ENCODE measurements at places on chromosomes 2 and 18. TPM values are rescaled to one million over a fixed set of nuclear protein-coding genes. Genes with fewer than 3 reads are reported as not detected.
A peak's percentile ranks its signal among the peaks of the same experiment; 100 is the strongest.

DNA sequence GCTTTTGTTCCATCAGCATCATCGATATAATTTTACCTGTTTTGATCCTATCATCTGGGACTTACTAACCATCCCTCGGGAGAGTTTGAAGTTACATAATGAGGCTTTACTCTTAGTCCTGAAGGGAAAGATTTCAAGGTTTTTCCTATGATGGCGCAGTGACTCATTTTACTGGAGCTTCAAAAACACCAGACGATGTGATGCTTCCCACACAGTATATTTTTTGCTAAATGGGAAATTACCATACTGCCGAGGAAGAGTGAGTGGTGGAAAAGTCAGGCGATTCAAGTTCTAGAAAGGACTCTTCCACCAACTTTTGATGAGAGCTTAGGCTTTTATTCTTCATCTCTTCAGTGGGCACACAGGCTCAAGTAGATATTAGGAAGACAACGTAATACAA is 44.6 kb upstream of the GCG start:
- H3K27me3 ChIP-seq: peaks cover 51% of the 10 kb centered on the region
- H3K4me3 ChIP-seq: no peak overlapping the region
- no peak overlapping the region for H3K27ac ChIP-seq
- no peaks in the 10 kb centered on the region for H3K4me1 ChIP-seq

GRCh38 chr2:123116595-123116994 is 908.5 kb upstream of the CNTNAP5 start:
- H3K27me3 ChIP-seq: no peaks in the 10 kb centered on the region
- no peak for DNase-seq
- H3K36me3 ChIP-seq: no peaks in the 10 kb centered on the region
- no peaks in the 10 kb centered on the region for H3K4me1 ChIP-seq

- H3K36me3 ChIP-seq: no peaks in the 10 kb centered on the region
- no peak overlapping the region for H3K27ac ChIP-seq
- H3K27me3 ChIP-seq: no peaks in the 10 kb centered on the region
- DNase-seq: no peak
- no peak overlapping the region for H3K4me3 ChIP-seq
- no peaks in the 10 kb centered on the region for H3K4me1 ChIP-seq
These were observed 162.2 kb downstream of the PRPF40A start for GRCh38 chr2:152555048-152555447.

- H3K27me3 ChIP-seq: no peaks in the 10 kb centered on the region
- no peak overlapping the region for H3K4me3 ChIP-seq
- H3K27ac ChIP-seq: no peak overlapping the region
- no peak for DNase-seq
- H3K4me1 ChIP-seq: no peaks in the 10 kb centered on the region
These were observed 200.6 kb downstream of the WDR7 start for GRCh38 chr18:56851774-56852173.

GRCh38 chr2:187900021-187900420 is 345.8 kb upstream of the TFPI start:
- H3K4me3 ChIP-seq: no peak overlapping the region
- no peaks in the 10 kb centered on the region for H3K27me3 ChIP-seq
- DNase-seq: no peak
- H3K4me1 ChIP-seq: no peaks in the 10 kb centered on the region
- no peak overlapping the region for H3K27ac ChIP-seq
- H3K36me3 ChIP-seq: no peaks in the 10 kb centered on the region

- H3K27me3 ChIP-seq: no peaks in the 10 kb centered on the region
- peak overlapping the region; percentile 31 for H3K27ac ChIP-seq
These were observed 46.6 kb upstream of the SERTAD2 start for GRCh38 chr2:64700133-64700809.

The UGT1A4 gene
- not detected for total RNA-seq

DNA sequence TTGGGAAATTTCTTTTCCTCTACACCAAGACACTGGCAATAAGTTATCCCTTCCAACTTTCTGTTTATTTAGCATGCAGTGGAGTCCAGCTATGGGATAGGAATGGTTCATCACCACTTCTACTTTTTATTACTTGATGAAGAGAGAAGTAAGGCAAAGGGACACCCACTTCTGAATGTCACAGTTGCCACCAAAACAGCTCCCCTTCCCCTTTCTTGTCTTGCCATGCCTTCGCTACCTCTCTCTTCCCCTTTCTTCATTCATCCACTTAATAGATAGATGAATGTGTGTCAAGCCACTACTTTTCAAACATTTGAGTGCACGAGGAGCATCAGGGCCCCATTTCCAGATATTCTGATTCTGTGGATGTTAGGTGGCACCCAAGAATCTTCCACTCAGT is 59.6 kb downstream of the KCTD18 start:
- no peaks in the 10 kb centered on the region for H3K27me3 ChIP-seq
- no peak overlapping the region for H3K27ac ChIP-seq
- peaks cover 23% of the 10 kb centered on the region for H3K4me1 ChIP-seq

DNA sequence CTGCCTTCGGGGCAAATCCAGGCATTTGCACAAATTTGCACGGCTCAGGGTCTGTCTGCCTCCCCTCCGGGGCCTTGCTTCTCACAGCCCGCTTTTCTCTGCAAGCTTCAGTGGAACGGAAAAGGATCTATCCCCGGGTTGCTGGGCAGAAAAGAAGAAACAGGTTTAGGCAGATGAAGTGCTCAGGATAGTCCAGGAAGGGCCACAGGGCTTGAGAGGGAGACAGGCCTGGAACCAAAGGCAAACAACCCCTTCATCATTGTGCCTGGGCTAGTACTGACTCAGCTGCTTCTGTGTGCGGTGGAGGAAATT is 347.8 kb upstream of the TNP1 start:
- H3K36me3 ChIP-seq: no peaks in the 10 kb centered on the region
- H3K27me3 ChIP-seq: peaks cover 12% of the 10 kb centered on the region
- H3K4me3 ChIP-seq: no peak overlapping the region
- no peak overlapping the region for H3K27ac ChIP-seq

DNA sequence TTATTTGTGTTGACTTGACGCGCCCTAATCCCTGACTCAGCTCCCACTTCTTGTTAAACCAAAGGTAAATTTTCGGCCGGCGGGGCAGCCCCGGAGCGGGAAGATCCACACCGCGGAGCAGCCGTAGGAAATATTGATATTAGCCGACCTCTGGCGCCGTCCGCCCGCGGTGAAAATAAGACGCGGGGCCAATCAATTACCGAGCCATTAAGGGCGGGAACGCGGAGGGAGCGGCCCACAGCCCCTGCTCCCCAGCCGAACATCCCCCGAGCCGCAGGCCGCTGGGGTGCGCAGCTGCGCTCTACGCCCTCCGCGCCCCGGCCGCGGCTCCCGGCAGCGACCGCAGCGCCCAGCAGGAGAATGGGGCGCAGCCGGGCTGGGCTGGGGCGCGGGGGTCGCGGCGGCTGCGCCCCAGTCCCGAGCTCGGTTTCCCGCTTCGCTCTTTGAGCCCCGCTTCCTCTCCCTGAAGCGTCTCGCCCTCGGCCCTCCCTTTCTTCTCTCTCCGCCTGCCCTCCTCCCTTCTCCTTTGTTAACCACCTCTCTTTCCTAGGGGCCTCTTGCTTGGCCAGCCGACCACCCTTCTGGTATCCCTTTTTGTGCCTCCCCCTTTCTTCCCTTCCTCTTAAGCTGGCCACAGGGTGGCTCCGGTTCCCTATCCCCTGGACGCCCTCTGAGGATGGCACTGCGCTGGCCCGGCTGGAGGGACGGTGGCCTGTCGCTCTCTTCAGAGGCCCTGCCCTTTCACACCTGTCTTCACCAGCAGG is 40.9 kb downstream of the CELF4 start:
- H3K27me3 ChIP-seq: peaks cover 30% of the 10 kb centered on the region
- H3K4me3 ChIP-seq: no peak overlapping the region
- no peak for DNase-seq

DNA sequence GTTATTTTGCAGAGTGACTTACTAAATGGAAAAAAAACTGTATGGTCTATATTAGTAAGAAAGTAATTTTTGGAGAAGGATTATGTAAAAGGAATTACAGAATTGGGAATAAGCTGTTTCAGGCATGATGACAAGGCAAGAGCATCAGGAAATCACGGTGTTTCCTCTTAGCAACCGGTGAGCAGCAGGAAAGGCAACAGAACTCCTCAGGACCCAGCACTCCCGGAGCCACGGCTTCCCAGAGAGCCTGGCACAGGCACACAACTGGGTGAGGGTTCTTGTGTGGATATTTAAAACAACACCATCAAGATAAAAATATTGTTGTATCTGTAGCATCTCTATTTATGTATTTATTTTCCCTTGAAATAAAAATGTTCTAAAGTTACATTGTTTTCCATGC is 34.4 kb downstream of the CYP27C1 start:
- no peak overlapping the region for H3K27ac ChIP-seq
- no peak for DNase-seq
- peaks cover 24% of the 10 kb centered on the region for H3K27me3 ChIP-seq
- H3K36me3 ChIP-seq: no peaks in the 10 kb centered on the region

The MAPK4 gene
- not detected for total RNA-seq

The GREB1L gene
- total RNA-seq: not detected

GRCh38 chr18:21894619-21895367 is 154.2 kb downstream of the MIB1 start:
- no peaks in the 10 kb centered on the region for H3K36me3 ChIP-seq
- peaks cover 5% of the 10 kb centered on the region for H3K27me3 ChIP-seq
- no peak overlapping the region for H3K27ac ChIP-seq

- no peak overlapping the region for H3K4me3 ChIP-seq
- H3K27me3 ChIP-seq: peaks cover 4% of the 10 kb centered on the region
- DNase-seq: no peak
- no peak overlapping the region for H3K27ac ChIP-seq
- H3K4me1 ChIP-seq: peaks cover 9% of the 10 kb centered on the region
- H3K36me3 ChIP-seq: no peaks in the 10 kb centered on the region
These were observed 453.9 kb upstream of the TRIB2 start for GRCh38 chr2:12262681-12263436.

- no peak overlapping the region for H3K4me3 ChIP-seq
- H3K36me3 ChIP-seq: no peaks in the 10 kb centered on the region
- no peak for DNase-seq
- no peaks in the 10 kb centered on the region for H3K4me1 ChIP-seq
These were observed 5.7 kb upstream of the DSC3 start for GRCh38 chr18:31048216-31048615.

The PARD6G gene
- total RNA-seq: 0.15 TPM

GRCh38 chr2:197092431-197092830 is 165.9 kb upstream of the PGAP1 start:
- H3K27ac ChIP-seq: no peak overlapping the region
- H3K27me3 ChIP-seq: no peaks in the 10 kb centered on the region
- no peak for DNase-seq

GRCh38 chr18:10850840-10851239 is 298.5 kb downstream of the PIEZO2 start:
- no peaks in the 10 kb centered on the region for H3K4me1 ChIP-seq
- no peak overlapping the region for H3K27ac ChIP-seq
- no peaks in the 10 kb centered on the region for H3K36me3 ChIP-seq
- H3K4me3 ChIP-seq: no peak overlapping the region
- H3K27me3 ChIP-seq: peaks cover 10% of the 10 kb centered on the region
- no peak for DNase-seq

The CFC1 gene
- not detected for total RNA-seq

DNA sequence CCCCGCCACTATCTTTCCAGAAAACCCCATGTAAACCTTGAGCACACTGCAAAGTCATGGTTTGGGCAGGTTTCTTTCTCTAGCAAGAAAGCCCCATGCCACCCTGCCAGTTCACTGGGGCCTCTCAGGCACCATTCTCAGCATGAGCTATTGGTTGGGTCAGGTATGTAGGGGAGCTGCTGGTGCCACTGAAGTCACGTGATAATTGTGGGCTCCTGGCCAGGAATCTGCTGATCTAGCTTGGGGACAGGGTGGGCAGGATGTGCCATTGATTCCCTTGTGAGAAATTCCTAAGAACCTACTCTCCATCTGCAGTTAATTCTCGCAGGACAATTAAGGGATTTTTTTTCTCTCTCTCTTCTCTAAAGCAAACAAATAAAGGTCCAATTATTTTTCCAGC is 26.5 kb upstream of the HNMT start:
- DNase-seq: no peak
- no peak overlapping the region for H3K27ac ChIP-seq
- H3K27me3 ChIP-seq: no peaks in the 10 kb centered on the region
- no peak overlapping the region for H3K4me3 ChIP-seq
- H3K4me1 ChIP-seq: no peaks in the 10 kb centered on the region

- H3K4me3 ChIP-seq: no peak overlapping the region
- H3K4me1 ChIP-seq: no peaks in the 10 kb centered on the region
- no peaks in the 10 kb centered on the region for H3K27me3 ChIP-seq
- no peak for DNase-seq
- no peak overlapping the region for H3K27ac ChIP-seq
These were observed 67.6 kb downstream of the OLA1 start for GRCh38 chr2:174180726-174181236.

DNA sequence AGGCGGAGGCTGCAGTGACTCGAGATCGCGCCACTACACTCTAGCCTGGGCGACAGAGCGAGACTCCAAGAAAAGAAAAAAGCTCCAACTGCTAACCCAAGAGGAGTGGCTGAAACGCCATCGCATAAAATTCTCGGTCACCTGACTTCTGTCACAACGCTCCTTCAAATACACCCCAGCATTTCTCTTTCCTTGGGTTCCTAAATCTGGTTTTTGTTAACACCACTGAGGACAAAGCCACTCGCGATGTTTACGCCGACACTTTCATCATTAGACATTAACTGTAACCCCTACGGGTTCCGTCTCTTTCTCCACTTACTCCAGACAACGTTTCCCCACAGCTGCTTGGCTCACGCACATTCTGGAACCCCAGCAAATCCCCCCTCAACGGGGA is 679 bp downstream of the CLK1 start:
- H3K4me1 ChIP-seq: peaks cover 44% of the 10 kb centered on the region
- peaks cover 58% of the 10 kb centered on the region for H3K36me3 ChIP-seq
- peak; percentile 46 for DNase-seq
- H3K27me3 ChIP-seq: no peaks in the 10 kb centered on the region

Measured in activated CD4-positive, alpha-beta T cell treated with anti-CD3 and anti-CD28 coated beads, Interleukin-2, amount 10 ng/mL, durations not matched to agents 7 days and 5 days (primary cell).